ENCODE measurements at places on chromosomes 11 and 22.

GRCh38 chr11:108319541-108320145 lies 96.8 kb downstream of the ATM start:
- no peaks in the 10 kb centered on the region for H3K27me3 ChIP-seq
- peaks cover 44% of the 10 kb centered on the region for H3K36me3 ChIP-seq
- H3K4me3 ChIP-seq = no peak overlapping the region
- no peaks in the 10 kb centered on the region for H3K4me1 ChIP-seq
- DNase-seq = no peak

DNA sequence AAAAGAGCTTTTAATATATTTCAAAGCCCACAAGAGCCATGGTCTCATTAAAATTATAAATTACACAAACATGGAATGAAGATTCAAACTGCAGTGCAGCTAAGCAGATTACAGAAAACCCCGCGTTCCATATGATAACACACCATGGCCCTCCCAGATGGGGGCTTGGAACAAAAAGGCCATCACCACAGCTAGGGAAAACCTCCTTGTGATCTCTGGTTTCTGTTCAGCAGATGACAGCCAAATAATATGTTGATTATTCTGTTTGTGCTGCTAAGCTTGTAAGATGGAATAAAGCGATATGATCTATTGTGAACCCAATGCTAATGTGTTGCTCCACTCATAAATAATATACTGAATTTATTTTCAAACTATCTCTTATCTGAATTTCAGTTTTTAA lies 28.5 kb downstream of the IMMP1L start:
- no peak for DNase-seq
- H3K27ac ChIP-seq = no peak overlapping the region
- H3K36me3 ChIP-seq = no peaks in the 10 kb centered on the region
- no peaks in the 10 kb centered on the region for H3K4me1 ChIP-seq
- H3K4me3 ChIP-seq = no peak overlapping the region

DNA sequence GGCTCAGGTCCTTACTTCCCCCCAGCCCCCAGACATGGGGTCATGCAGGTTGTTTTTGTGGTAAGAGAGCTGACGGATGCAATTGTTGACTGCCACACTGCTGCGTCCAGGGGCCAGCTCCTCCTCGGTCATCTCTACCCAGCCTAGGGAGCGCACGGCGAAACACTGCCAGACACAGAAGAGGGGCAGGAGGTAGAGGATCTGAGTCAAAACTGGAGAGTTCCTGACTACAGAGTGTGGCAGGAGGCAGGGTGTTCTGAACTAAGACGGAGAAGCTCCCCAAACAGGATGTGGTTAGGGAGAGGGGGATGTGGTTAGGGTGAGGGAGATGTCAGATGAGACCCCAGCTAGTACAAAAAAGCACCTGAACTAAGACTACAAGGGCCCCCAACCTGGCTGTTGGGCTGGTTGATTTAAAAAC lies 12.3 kb downstream of the SMPD1 start:
- no peak for DNase-seq
- peaks cover 24% of the 10 kb centered on the region for H3K36me3 ChIP-seq

- no peak overlapping the region for H3K27ac ChIP-seq
- H3K36me3 ChIP-seq = no peaks in the 10 kb centered on the region
- no peak for DNase-seq
- H3K4me1 ChIP-seq = peaks cover 4% of the 10 kb centered on the region
These were observed 59.2 kb downstream of the SYTL2 start for GRCh38 chr11:85751724-85752123.

DNA sequence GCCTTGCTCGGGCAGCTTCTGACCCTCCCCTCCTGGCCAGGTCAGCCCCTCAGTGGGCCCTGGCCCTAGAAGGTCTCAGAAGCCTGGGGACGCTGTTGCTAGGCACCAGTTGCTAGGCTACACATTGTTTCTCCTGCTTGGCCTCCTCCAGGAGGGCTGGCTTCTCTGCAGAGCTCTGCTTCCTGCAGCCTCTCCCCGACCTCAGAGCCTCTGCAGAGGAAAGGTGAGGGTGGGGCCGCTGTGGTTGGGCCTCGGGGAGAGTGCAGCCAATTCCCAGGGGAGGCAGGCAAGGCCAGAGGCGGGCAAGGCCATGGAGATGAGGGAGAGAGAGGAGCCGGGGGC lies 27.6 kb upstream of the LRRC10B start:
- H3K36me3 ChIP-seq = no peaks in the 10 kb centered on the region
- no peaks in the 10 kb centered on the region for H3K27me3 ChIP-seq
- H3K27ac ChIP-seq = no peak overlapping the region
- no peak overlapping the region for H3K4me3 ChIP-seq
